Stimulated activated CD8-positive, alpha-beta memory T cell treated with anti-CD3 and anti-CD28 coated beads, Interleukin-2, amount 100 ng/mL, for 1 hour (primary cell): ENCODE measurements at places on chromosomes 2 and 18.

GRCh38 chr18:51128533-51128932 lies 68.9 kb downstream of the MEX3C start:
- DNase-seq = no peak

DNA sequence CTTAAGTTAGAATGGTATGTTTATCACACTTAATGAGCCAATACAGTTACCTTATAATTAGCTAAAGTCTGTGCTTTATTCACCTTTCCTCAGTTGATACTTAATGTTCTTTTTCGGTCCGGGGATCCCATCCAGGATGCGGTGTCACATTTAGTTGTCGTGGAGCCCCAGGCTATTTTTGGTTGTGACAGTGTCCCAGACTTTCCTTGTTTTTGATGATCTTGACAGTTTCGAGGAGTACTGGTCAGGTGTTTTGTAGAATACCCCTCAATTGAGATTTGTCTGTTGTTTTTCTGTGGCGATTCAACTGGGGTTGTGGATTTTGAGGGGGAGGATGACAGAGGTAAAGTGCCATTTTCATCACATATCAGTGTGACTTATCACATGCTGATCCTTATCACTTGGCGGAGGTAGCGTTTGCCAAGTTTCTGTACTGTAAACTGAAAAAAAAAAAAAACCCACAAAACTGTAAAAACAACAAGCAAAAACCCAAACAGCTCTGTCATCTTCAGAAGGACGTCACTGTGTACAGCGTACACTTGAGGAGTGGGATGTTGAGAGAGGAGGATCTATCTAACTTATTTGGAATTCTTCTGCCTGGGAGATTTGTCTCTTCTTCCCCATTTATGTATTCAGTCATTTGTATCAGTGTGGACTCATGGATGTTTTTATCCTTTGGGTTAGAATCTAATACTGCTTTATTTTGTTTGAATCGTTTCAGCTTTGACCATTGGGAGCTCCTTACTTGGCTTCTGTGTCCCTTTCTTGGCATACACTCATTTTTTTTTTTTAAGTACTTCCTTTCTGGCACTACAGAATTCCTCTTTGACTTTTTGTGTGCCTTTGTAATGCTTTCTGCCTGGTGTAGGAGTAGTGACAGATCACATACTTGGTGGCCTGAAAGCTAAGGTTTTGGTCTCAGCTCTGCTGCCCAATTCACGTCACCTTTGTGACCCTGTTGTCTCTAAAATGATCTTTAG lies 68.1 kb downstream of the FMNL2 start:
- no peak for DNase-seq

DNA sequence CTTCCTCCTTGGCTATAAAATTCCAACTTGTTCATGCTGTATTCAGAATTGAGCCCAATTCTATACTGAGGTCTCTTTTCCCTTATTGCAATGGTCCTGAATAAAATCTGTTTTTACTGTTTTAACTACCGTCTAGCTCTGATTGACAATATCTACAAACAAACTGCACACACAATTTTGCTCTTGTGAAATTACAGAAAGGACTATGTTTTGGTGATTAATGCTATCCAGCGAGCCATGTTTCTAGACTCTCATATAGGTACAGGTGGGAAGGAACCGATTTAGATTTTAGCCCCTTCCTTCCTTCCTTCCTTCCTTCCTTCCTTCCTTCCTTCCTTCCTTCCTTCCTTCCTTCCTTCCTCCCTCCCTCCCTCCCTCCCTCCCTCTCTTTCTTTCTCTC lies 254.4 kb downstream of the SLC4A3 start:
- DNase-seq = no peak

- DNase-seq = no peak
Measured at GRCh38 chr2:46490521-46491141, 11.3 kb downstream of the TMEM247 start.

GRCh38 chr18:77470569-77471413 lies 221.1 kb downstream of the GALR1 start:
- DNase-seq = no peak

DNA sequence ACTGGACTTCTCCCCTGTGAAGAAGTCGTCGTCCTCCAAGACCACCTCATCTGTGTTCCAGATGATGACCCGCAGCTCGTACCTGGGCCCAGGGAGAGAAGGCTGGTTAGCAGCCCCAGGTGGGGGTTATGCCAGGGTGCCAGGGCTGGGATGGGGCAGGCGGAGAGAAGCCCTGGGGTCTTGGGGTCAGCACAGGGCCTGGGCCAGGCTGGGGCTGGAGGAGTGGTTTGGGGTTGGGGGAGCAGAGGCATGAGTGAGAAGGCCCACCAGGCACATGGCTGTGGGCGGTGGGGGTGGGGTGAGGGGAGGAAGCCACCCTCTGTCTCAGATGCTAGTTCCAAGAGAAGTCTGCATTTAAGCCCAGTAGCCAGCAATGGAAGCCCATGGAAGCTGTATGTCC lies 15.8 kb downstream of the OTOF start:
- no peak for DNase-seq

DNA sequence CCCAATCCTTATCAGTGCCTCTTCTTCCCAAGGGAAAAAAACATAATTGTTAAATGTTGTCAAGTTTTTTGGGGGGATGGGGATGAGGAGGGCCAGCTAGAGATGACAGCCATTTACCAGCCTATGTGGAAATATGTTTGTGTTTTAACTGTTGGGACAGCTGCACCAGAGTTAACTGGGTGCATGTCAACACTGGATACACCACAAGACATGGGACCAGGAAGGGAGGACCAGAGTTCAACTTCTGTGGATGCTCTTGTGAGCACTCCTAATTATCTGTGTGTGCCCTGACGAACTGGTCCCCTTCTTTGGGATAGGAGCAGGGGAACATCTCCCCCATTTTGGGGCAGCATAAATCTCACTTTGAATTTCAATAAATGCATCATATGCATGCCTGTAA lies 66.1 kb upstream of the FZD5 start:
- no peak for DNase-seq

- no peak for DNase-seq
Measured at GRCh38 chr2:119111115-119111975, 47.2 kb downstream of the C1QL2 start.

- DNase-seq = no peak
Measured at GRCh38 chr2:17445744-17446143, 72.5 kb downstream of the RAD51AP2 start.

- DNase-seq = no peak
Measured at GRCh38 chr18:70058916-70059315, 111.2 kb upstream of the CD226 start.

DNA sequence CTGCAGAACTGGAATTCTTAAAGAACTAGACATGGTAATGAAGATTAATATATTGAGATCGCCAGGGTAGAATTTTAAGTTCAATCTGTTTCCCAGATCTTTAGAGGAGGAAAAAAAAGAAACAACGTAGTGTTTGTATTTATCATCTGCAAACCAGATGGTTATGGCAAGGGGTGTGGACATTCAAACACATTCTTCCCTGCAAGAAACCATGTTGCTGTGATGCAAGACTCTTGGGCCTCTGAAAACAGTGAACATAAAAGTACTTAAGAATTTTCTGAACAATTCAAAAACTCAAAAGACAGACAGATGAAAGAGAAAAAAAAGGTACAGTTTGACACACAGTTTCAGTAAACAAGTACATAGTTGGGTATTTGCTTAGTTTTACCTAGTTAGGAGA lies 35.6 kb downstream of the COL5A2 start:
- DNase-seq = no peak

GRCh38 chr2:156896294-156896693 lies 361.2 kb upstream of the GALNT5 start:
- DNase-seq = no peak

DNA sequence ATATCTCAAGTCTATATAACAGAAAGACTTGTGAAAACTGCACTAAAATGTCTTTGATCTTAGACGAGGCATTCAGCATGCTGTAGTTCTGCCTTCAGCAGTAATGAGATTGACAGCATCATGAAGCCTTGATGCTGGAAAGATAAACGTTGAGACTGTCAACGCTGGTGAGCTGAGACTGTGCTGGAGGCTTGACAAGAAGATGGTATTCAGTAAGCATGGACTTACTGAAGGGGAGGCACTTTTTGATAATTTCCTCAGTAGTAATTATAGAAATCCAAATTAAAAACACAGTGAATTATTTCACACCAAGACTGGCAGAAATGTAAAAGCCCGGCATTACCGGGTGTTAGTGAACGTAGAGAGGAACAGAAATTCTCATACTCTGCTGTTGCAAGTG lies 162.2 kb downstream of the CCBE1 start:
- no peak for DNase-seq
